ENCODE measurements at places on chromosomes 2 and 18. TPM values are rescaled to one million over a fixed set of nuclear protein-coding genes. Genes with fewer than 3 reads are reported as not detected.

Gene FAM237A
- not detected for total RNA-seq

Gene ELAC1
- 5.1 TPM for total RNA-seq

Gene MFSD6
- total RNA-seq, result 20.4 TPM

Gene RGPD6
- total RNA-seq, result 42.8 TPM

Gene ACVR1C
- total RNA-seq, result 0.33 TPM

Gene DIPK1C
- total RNA-seq, result not detected

Gene ERFE
- 0.96 TPM for total RNA-seq

Gene THSD7B
- total RNA-seq, result 1.8 TPM

Gene ASAP2
- 72.4 TPM for total RNA-seq

Gene RAPGEF4
- total RNA-seq, result 22.8 TPM

GRCh38 chr2:189505492-189505891 is 64.2 kb downstream of the WDR75 start:
- H3K4me3 ChIP-seq, result no peak overlapping the region
- no peaks in the 10 kb centered on the region for H3K36me3 ChIP-seq
- no peaks in the 10 kb centered on the region for H3K4me1 ChIP-seq
- H3K27ac ChIP-seq, result no peak overlapping the region

- no peaks in the 10 kb centered on the region for H3K4me1 ChIP-seq
- H3K27me3 ChIP-seq, result no peaks in the 10 kb centered on the region
- H3K36me3 ChIP-seq, result no peaks in the 10 kb centered on the region
- no peak overlapping the region for H3K4me3 ChIP-seq
- DNase-seq, result no peak
Measured at GRCh38 chr2:113826346-113827285, 63.3 kb upstream of the ACTR3 start.

DNA sequence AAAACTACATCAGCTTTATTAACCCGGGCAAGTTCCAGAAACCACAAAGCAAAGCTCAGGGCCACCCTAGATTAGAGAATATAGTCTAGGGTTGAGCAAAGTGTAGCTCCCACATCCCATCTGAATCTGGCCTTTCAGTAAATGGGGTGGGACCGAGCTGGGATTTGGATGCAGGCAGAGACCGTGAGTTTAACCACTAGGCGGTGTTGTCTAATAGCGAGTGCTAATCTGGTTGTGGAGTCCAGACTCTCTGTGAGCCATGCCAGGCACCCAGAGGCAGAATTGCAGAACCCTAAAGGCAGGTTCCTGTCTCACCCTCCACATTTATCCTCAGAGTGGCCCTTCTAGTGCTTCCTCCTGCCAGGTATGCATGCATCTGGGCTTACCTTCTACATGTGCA is 435.9 kb downstream of the TSN start:
- no peak overlapping the region for H3K4me3 ChIP-seq
- no peak overlapping the region for H3K27ac ChIP-seq
- no peaks in the 10 kb centered on the region for H3K36me3 ChIP-seq
- DNase-seq, result no peak
- no peaks in the 10 kb centered on the region for H3K27me3 ChIP-seq
- no peaks in the 10 kb centered on the region for H3K4me1 ChIP-seq

GRCh38 chr2:190533968-190534309 is 583 bp downstream of the NEMP2 start:
- DNase-seq, result no peak
- no peaks in the 10 kb centered on the region for H3K4me1 ChIP-seq
- peak overlapping the region; percentile 23 for H3K27ac ChIP-seq
- no peaks in the 10 kb centered on the region for H3K27me3 ChIP-seq

GRCh38 chr2:45329045-45329677 is 281.9 kb downstream of the SRBD1 start:
- DNase-seq, result no peak
- no peaks in the 10 kb centered on the region for H3K27me3 ChIP-seq
- H3K27ac ChIP-seq, result no peak overlapping the region
- no peaks in the 10 kb centered on the region for H3K4me1 ChIP-seq
- H3K4me3 ChIP-seq, result no peak overlapping the region
- H3K36me3 ChIP-seq, result no peaks in the 10 kb centered on the region

- H3K27me3 ChIP-seq, result no peaks in the 10 kb centered on the region
- no peaks in the 10 kb centered on the region for H3K4me1 ChIP-seq
- H3K4me3 ChIP-seq, result peak overlapping the region; percentile 46
- DNase-seq, result no peak
- H3K27ac ChIP-seq, result peak overlapping the region; percentile 10
Measured at GRCh38 chr2:176002688-176003210, 682 bp upstream of the LNPK start.

- H3K27me3 ChIP-seq, result no peaks in the 10 kb centered on the region
- H3K4me1 ChIP-seq, result no peaks in the 10 kb centered on the region
- DNase-seq, result no peak
- H3K4me3 ChIP-seq, result no peak overlapping the region
- H3K36me3 ChIP-seq, result no peaks in the 10 kb centered on the region
Measured at GRCh38 chr2:36831185-36831584, 134.7 kb downstream of the VIT start.

- H3K36me3 ChIP-seq, result no peaks in the 10 kb centered on the region
- DNase-seq, result no peak
- peaks cover 3% of the 10 kb centered on the region for H3K4me1 ChIP-seq
- H3K27me3 ChIP-seq, result no peaks in the 10 kb centered on the region
- no peak overlapping the region for H3K27ac ChIP-seq
- no peak overlapping the region for H3K4me3 ChIP-seq
Measured at GRCh38 chr18:55240978-55241377, 281.7 kb upstream of the CCDC68 start.

DNA sequence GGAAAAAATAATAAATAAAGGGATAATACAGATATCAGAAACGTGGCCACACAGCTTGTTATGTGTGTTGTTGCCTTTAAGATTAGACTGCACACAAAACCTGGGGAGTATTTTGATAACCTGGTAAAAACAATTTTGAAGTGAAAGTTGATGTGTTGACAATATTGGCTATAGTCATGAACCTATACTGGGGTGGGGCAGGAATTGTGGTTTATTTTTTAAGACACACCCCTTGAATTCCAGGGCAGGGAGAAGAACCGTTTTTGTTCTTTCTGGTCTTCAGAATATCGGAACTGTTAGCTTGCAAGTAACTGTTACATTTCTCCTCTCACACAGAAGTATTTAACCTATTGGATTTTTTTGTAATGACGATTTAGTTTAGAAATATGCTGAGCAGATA is 80.4 kb downstream of the LIMS1 start:
- peaks cover 2% of the 10 kb centered on the region for H3K4me1 ChIP-seq
- no peaks in the 10 kb centered on the region for H3K36me3 ChIP-seq
- no peak for DNase-seq
- no peaks in the 10 kb centered on the region for H3K27me3 ChIP-seq
- no peak overlapping the region for H3K27ac ChIP-seq
- H3K4me3 ChIP-seq, result no peak overlapping the region

GRCh38 chr2:241734208-241734466 is 293 bp upstream of the D2HGDH start:
- peaks cover 2% of the 10 kb centered on the region for H3K27me3 ChIP-seq
- DNase-seq, result no peak
- H3K4me3 ChIP-seq, result no peak overlapping the region
- no peaks in the 10 kb centered on the region for H3K36me3 ChIP-seq
- H3K27ac ChIP-seq, result peak overlapping the region; percentile 50
- no peaks in the 10 kb centered on the region for H3K4me1 ChIP-seq

DNA sequence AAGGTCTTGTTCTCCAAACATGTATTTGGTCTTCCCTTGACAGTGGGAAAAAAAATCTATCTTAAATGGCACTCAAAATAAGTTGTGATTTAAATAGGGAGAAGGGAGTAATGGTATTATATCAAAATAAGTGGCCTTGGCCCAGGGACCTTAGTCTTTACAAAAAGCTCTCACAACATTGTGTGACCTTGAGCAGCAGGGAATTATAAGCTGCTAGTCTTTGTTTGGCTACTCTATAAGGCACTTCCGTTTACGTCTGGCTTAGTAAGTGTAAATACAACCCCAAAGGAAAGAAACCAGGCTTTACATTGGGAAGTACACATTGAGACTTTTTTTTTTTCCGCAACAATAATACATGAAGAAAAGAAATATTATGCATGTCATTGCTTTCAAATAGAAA is 734.0 kb upstream of the LINC00305 start:
- DNase-seq, result no peak
- H3K27me3 ChIP-seq, result no peaks in the 10 kb centered on the region
- H3K4me1 ChIP-seq, result no peaks in the 10 kb centered on the region
- no peak overlapping the region for H3K4me3 ChIP-seq

GRCh38 chr2:198411936-198412335 is 607.5 kb downstream of the PLCL1 start:
- no peak overlapping the region for H3K4me3 ChIP-seq
- H3K4me1 ChIP-seq, result no peaks in the 10 kb centered on the region
- H3K36me3 ChIP-seq, result no peaks in the 10 kb centered on the region
- H3K27ac ChIP-seq, result no peak overlapping the region
- no peaks in the 10 kb centered on the region for H3K27me3 ChIP-seq
- no peak for DNase-seq

DNA sequence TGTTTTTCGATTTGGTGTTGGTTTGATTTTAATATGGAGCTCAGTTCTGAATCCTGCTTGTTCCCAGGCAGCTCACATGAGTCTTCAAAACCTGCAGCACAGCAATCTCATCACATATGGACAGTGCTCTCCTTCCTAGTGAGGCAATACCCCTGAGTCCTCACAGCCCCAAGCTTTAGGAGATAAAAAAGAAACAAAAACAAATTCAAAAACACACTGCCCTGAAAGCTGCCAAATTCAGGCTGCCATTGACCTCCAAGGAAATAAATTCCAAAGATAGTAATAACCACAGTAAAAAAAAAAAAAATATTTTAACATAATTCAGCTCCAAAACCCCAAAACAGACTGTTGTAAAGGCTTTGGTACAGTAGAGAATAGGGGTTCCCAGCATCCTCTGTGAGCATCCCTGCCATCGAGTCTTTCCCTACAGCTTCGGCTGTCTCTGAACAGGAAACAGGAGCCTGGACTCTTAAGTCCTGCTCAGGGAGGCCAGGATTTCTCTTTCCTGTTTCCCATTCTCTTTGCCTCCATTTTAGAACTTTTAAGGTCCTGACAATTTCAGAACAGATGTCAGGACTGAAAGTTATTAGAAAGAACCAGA is 14.7 kb upstream of the SP3 start:
- H3K27me3 ChIP-seq, result no peaks in the 10 kb centered on the region
- no peak overlapping the region for H3K4me3 ChIP-seq
- DNase-seq, result no peak
- no peaks in the 10 kb centered on the region for H3K4me1 ChIP-seq

- H3K27ac ChIP-seq, result no peak overlapping the region
- H3K4me3 ChIP-seq, result no peak overlapping the region
- no peaks in the 10 kb centered on the region for H3K4me1 ChIP-seq
- DNase-seq, result no peak
- H3K36me3 ChIP-seq, result peaks cover 2% of the 10 kb centered on the region
Measured at GRCh38 chr2:201090574-201090973, 18.8 kb downstream of the NDUFB3 start.

- no peaks in the 10 kb centered on the region for H3K4me1 ChIP-seq
- no peaks in the 10 kb centered on the region for H3K27me3 ChIP-seq
- H3K4me3 ChIP-seq, result no peak overlapping the region
- H3K27ac ChIP-seq, result no peak overlapping the region
- no peak for DNase-seq
Measured at GRCh38 chr2:75287624-75288316, 88.5 kb upstream of the TACR1 start.

GRCh38 chr2:160568856-160569255 is 75.2 kb upstream of the RBMS1 start:
- DNase-seq, result no peak
- H3K27me3 ChIP-seq, result no peaks in the 10 kb centered on the region
- H3K4me3 ChIP-seq, result no peak overlapping the region
- H3K4me1 ChIP-seq, result no peaks in the 10 kb centered on the region

- no peak overlapping the region for H3K27ac ChIP-seq
- no peak overlapping the region for H3K4me3 ChIP-seq
- H3K27me3 ChIP-seq, result no peaks in the 10 kb centered on the region
- no peaks in the 10 kb centered on the region for H3K36me3 ChIP-seq
Measured at GRCh38 chr2:105797298-105797819, 52.6 kb downstream of the NCK2 start.

- H3K27me3 ChIP-seq, result no peaks in the 10 kb centered on the region
- H3K27ac ChIP-seq, result no peak overlapping the region
- no peak for DNase-seq
- no peak overlapping the region for H3K4me3 ChIP-seq
- H3K36me3 ChIP-seq, result no peaks in the 10 kb centered on the region
Measured at GRCh38 chr2:130763405-130763804, 8.1 kb downstream of the AMER3 start.

GRCh38 chr2:215422676-215423075 is 13.2 kb downstream of the FN1 start:
- H3K36me3 ChIP-seq, result peaks cover 23% of the 10 kb centered on the region
- no peaks in the 10 kb centered on the region for H3K27me3 ChIP-seq
- H3K4me1 ChIP-seq, result peaks cover 4% of the 10 kb centered on the region

GRCh38 chr2:128437204-128437565 is 118.5 kb upstream of the HS6ST1 start:
- DNase-seq, result no peak
- no peak overlapping the region for H3K27ac ChIP-seq
- H3K4me1 ChIP-seq, result no peaks in the 10 kb centered on the region
- no peaks in the 10 kb centered on the region for H3K27me3 ChIP-seq
- no peaks in the 10 kb centered on the region for H3K36me3 ChIP-seq
- no peak overlapping the region for H3K4me3 ChIP-seq

GRCh38 chr18:63376538-63376937 is 9.5 kb upstream of the KDSR start:
- no peak for DNase-seq
- H3K36me3 ChIP-seq, result no peaks in the 10 kb centered on the region
- no peaks in the 10 kb centered on the region for H3K27me3 ChIP-seq
- no peak overlapping the region for H3K27ac ChIP-seq

- no peak overlapping the region for H3K27ac ChIP-seq
- no peaks in the 10 kb centered on the region for H3K27me3 ChIP-seq
- no peak for DNase-seq
- H3K4me1 ChIP-seq, result no peaks in the 10 kb centered on the region
Measured at GRCh38 chr2:172996387-172996961, 79.2 kb upstream of the MAP3K20 start.

- H3K4me3 ChIP-seq, result no peak overlapping the region
- H3K36me3 ChIP-seq, result no peaks in the 10 kb centered on the region
- DNase-seq, result no peak
Measured at GRCh38 chr18:75362435-75362834, 65.1 kb downstream of the SMIM21 start.

DNA sequence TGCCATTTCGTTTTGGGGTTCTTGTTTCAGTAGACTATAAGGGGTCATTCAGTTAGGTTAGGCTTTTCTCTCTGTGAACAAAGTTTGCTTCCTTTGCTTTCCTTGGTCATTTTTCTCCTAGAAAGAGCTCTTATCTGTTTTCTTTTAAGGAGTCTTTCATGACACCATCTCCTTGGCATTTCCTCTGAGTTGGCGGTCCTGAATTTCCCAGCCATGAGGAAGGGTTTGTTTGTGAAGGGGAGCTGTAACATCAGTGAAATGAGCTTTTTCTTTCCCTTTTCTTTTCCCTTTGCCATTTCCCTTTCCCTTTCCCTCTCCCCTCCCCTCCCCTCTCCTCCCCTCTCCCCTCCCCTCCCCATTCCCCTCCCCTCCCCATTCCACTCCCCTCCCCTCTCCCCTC is 61.7 kb downstream of the MAP4K4 start:
- no peak overlapping the region for H3K4me3 ChIP-seq
- H3K27ac ChIP-seq, result no peak overlapping the region
- no peaks in the 10 kb centered on the region for H3K36me3 ChIP-seq
- H3K27me3 ChIP-seq, result no peaks in the 10 kb centered on the region
- peaks cover 8% of the 10 kb centered on the region for H3K4me1 ChIP-seq

- no peak overlapping the region for H3K4me3 ChIP-seq
- no peaks in the 10 kb centered on the region for H3K4me1 ChIP-seq
- peak overlapping the region; percentile 52 for H3K27ac ChIP-seq
- no peaks in the 10 kb centered on the region for H3K27me3 ChIP-seq
Measured at GRCh38 chr2:43215673-43216255, 10.6 kb downstream of the ZFP36L2 start.

All from aorta (tissue), 5 donors.